Stimulated activated CD8-positive, alpha-beta memory T cell treated with anti-CD3 and anti-CD28 coated beads, Interleukin-15, amount 100 ng/mL, for 4 hours (primary cell): ENCODE measurements at places on chromosomes 16 and 17.

DNA sequence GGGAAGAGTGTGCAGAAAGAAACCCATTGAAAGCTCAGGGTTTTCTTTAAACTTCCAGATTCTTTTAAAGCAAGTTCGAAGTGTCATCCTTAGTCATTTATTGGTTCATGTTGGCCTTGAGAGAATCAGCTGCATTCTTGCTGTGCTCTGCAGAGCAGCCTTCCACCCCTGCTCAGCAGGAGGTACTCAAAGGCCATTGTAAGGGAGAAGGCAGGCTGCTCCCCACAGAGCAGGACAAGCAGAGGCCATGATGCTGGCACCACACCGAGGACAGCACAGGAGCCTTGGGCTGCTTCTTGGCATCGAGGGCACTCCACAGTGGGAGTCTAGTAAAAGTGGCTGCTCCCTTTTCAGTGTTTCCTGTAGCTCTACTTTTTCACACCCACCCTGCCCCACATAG is 29.6 kb downstream of the NMT1 start:
- no peak for DNase-seq

- no peak for DNase-seq
Observed at GRCh38 chr16:180101-180675, at the start of gene HBQ1. Gene HBQ1, plus strand, starts transcription at chr16:180459. Its CDS starts 28 bp downstream, at chr16:180487.

- no peak for DNase-seq
Observed at GRCh38 chr16:66520406-66521170, 29.3 kb downstream of the TK2 start.

GRCh38 chr17:27158382-27158781 is 135.5 kb upstream of the WSB1 start:
- no peak for DNase-seq

- DNase-seq: no peak
Observed at GRCh38 chr16:75908331-75909117, 182.2 kb upstream of the CPHXL start.

- no peak for DNase-seq
Observed at GRCh38 chr16:1213231-1213630, 11.8 kb downstream of the TPSG1 start.

- DNase-seq: no peak
Observed at GRCh38 chr16:49630783-49631182, 225.1 kb downstream of the ZNF423 start.

- no peak for DNase-seq
Observed at GRCh38 chr17:27529230-27529796, 73.1 kb downstream of the KSR1 start.

- no peak for DNase-seq
Observed at GRCh38 chr16:50001144-50001543, 23.9 kb upstream of the CNEP1R1 start.

- no peak for DNase-seq
Observed at GRCh38 chr17:77836557-77837041, 121.9 kb upstream of the TNRC6C start.

GRCh38 chr17:79205688-79206205 is 131.1 kb downstream of the ENGASE start:
- no peak for DNase-seq

GRCh38 chr17:73205459-73205961 is 12.7 kb downstream of the COG1 start:
- DNase-seq: no peak

DNA sequence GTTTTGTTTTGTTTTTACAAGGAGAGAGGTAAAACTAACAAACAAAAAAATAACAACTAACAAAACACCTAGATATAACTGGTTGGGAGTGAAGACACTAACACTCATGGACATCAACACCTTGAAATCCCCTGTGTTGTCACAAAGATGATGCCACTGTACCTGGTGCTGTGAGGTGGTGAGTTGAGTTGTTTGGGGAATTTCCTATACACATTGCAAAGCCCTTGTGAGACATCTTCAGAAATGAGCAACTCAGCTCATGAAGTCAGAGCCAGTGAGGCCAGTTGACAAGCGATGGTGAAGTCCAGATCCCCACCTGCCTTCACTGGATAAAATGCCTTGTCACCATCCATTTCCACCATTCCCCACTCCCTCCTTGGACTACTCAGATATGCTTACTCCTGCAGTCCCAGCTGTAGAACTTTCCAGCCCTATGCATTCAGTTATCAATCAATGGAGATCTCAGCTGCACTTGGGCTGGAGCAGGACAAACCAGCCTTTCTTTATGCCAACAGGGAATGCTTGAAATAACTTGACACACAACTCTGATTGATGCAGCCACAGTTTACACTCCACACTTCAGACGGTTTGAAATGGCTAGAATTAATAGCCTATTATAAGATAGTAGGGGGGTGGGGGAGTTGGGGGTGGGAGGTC is 22.2 kb downstream of the ANKFN1 start:
- no peak for DNase-seq

DNA sequence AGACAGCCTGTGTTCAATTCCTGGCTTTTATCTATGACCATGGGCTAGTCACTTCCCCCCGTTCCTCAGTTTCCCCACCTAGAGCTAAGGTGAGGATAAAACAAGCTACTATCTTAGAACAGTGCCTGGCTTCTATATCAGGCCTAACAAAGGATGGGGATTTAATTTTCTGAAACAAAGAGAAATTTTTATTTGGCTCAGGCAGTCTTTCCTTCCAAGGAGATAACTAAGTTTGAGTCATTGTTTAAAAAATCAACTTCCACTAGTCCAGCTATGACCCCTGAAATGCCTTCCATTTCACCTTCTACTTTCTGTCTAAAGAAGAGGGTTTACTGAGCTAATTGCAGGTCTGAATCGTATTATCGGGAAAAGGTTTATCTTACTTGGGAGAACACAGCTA is 99.0 kb downstream of the CMIP start:
- no peak for DNase-seq

- DNase-seq: no peak
Observed at GRCh38 chr17:19787733-19788357, 39.7 kb upstream of the ALDH3A1 start.

DNA sequence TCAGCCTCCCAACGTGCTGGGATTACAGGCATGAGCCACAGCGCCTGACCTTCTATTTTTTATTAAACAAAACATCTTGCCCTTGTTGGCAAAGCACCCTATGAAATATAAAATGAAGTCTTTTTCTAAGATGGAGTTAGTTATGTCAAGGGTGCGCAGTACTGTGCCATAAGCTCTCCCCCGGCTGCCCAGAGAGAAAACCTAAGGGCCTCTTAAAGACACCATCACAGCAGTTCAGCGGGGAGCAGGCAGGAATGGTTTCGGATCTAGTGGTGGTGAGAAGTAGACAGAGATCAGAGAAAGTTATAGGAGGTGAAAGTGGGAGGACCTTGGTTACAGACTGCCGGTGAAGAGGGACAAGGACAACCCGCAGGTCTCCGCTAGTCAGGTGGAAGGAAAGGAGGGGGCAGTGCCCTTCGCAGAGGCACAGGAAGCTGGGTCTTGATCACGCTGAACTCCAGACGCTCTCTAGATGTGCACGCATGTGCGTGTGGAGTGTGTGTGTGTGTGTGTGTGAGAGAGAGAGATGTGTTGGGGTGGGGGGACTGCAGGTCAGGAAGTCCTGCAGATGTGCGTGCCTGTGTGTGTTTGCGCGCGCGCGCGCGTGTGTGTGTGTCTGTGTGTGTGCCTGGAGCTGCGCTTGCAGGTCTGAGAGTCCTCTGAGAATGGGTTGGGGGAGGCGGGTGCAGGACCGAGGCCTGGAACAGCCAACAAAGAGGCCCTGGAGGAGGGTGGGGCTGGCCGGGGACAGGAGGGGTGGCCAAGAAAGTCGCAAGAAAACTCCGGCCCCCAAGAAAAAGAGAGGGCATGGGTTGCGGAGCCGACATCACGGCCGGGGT is 748 bp upstream of the CMTM3 start:
- DNase-seq: peak; percentile 48

DNA sequence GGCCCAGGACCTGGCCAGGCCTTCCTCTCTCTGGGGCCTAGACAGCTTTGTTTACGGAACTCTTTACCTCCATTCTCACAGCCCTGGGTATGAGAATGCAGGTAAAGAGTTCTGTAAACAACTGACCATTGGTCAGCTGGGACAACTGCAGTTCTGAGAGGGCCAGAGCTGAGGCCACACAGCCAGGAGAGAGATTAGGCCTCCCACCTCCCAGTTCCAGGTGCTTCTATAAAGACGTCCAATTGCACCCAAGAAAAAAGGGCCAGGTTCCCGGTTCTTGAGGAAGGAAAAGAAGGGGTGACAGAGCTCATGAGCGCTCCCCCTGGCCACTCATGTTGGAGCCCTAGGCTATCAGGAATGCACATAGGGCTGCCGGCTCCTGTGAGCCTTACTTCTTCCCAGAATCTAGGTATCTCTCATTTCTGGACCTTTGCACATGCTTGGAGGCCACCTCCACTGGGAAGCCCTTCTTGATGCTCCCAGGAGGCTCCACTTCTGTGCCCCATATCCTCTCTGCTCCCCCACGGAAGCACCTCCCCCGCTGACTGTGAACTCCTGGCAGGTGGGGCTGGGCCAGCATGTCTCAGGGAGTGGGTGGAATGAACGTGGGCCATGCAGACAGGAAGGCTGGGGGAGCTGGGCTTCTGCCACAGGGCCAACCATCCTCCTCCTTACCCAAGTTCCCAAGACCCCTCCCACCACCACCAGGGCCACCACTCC is 13.1 kb downstream of the CNGB1 start:
- no peak for DNase-seq

- no peak for DNase-seq
Observed at GRCh38 chr16:12628536-12628935, 175.2 kb downstream of the CPPED1 start.

- DNase-seq: no peak
Observed at GRCh38 chr17:8062435-8062806, 23.6 kb downstream of the ALOX15B start.

DNA sequence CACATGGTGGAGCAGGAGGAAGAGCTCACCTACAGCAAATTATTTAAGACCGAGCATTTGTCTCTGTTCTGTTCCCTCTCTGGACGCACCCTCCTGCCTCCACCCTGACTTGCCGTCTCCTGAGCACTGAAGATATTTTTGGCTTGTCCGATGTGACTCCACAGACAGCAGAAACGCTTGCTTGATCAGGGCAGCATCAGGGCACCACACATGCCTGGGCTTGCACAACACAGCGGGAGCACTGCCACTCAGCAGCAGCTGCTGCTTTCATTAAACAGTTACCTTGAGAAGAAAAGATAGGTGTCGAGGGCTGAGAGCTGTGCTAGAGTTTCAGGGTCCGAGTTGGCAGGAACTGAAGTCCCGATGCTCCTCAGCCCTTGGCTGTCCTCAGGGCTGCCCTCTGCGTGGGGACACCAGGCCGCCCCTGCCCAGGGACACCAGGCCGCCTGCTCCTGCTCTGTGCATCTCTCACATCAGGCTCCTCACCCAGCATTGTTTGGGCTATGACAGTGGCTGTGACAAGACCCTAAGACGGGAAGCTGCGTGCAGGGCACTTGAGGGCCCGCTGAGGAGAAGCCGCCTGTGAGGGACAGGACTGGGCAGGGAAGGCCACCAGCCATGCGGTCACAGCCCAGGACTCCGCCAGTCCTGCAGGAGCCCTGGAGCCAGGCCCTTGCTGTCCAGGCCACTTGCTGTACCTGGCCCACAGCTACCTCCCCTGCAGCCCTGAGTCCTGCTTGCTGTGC is 21.3 kb upstream of the CDH15 start:
- DNase-seq: no peak

- DNase-seq: no peak
Observed at GRCh38 chr17:2421315-2422147, 20.7 kb upstream of the MNT start.

- DNase-seq: no peak
Observed at GRCh38 chr17:49241692-49242397, 11.3 kb upstream of the PHOSPHO1 start.

DNA sequence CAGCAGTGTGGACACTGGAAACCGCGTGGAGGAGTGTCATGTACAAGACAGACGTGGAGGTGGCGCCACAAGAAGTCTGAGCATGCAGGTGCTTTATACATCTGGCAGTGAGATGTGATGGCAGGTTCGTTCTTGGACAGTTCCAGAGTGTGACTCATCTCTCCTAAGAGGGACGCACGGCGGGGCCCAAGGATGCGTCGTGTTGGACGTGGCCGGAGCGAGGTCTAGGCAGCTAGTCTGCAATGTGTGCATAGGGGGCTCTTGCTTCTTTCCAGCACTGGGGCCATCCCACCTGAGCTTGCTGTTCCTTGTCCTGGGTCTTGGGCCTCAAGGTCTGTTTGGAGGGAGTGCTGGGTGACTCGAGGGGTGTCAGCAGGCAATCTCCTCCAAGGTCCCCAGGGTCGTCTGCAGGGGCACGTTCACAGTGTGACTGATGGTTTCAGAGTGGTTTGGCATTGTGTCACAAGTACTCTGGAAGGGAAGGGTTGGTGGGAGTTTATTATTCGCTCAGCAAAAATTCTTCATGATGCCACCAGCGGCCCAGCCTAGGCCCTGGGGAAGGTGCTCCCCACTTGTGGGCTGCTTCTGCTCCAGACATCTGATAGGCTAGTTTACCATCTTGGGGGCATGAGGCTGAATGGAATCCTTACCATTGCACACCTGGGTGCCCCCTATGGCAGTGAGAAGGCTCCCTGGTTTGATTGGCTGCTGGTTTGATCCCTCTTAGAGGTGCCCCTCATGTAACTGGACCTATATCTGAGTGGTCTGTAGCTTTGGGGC is 22.1 kb downstream of the SPACA3 start:
- no peak for DNase-seq

DNA sequence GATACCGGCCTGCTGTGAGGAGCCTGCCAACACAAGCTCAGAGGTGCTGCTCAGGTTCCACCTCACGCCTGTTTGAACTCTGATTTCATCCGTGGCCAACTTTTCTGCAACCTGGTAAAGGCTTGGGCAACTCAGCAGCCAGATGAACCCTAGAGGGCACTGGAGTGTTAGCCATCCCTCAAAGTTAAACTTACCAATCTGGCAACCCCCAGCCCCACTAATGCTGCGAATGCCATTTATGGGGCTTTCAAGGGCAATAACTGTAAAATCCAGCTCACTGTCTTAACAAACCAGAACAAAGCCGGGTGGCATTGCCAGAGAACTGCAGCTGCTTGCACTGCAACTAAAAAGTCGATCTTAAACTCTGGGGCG is 105.5 kb downstream of the AXIN2 start:
- DNase-seq: no peak

DNA sequence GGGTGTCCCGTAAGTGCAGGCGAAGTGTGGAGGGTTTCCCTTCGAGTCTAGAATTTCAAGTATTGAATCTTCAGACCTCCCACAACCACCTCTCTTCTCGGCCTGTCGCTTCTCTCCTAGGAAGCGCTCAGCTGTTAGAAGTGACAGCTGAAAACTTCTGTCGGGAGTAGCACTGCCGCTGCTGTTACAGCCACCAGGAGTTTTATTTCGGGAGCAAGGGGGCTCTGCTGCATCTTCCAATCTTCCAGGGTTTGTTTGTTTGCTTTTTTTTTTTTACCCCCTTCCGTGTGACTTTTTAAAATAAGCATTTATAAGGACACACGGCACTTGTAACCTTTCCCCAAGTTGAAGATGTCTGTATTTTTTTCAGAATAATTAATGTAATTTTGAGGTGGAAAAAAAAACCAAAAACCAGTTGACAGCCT is 767 bp downstream of the RPS6KB1 start:
- no peak for DNase-seq

DNA sequence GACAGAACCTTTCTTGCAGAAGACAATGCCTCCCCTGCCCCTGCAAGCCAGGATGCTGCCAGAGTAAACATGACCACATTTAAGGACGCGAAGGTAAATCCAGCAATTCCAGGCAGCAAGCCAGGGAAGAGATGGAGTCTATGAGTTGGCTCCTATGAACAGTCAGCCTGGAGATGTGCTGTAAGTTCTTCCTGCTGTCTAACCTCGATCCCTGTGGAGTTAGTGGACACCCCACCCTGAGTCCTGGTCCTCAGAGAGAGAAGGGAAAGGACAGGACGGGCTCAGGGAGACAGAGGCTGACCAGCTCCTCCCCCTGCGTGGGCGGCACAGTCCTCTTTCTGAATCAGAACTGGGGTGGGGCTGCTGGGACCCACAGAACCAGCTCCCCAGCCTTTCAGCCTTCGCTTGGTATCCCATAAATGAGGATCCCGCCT is 24.9 kb downstream of the CDC42EP4 start:
- no peak for DNase-seq
